ENCODE measurements at places on chromosomes 7 and 10.

DNA sequence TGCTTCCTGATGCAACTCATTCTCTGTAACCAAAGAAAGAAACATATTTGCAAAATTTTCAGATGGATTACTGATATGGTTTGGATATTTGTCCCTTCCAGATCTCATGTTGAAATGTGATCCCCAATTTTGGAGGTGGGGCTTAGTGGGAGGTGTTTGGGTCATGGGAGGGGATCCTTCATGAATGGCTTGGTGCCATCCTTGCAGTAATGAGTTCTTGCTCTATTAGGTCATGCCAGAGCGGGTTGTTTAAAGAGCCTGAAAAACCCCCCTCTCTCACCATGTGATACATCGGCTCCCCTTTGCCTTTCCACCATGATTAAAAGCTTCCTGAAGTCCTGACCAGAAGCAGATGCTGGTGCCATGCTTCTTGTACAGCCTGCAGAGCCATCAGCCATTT lies 43.8 kb upstream of the PRKG1 start:
- no peak for DNase-seq

GRCh38 chr10:74114041-74114448 lies 36.6 kb downstream of the AP3M1 start:
- DNase-seq, result no peak

- DNase-seq, result no peak
These were observed 13.6 kb downstream of the STAMBPL1 start for GRCh38 chr10:88893611-88894010.

GRCh38 chr10:78531088-78531487 lies 497.4 kb downstream of the RPS24 start:
- DNase-seq, result no peak

DNA sequence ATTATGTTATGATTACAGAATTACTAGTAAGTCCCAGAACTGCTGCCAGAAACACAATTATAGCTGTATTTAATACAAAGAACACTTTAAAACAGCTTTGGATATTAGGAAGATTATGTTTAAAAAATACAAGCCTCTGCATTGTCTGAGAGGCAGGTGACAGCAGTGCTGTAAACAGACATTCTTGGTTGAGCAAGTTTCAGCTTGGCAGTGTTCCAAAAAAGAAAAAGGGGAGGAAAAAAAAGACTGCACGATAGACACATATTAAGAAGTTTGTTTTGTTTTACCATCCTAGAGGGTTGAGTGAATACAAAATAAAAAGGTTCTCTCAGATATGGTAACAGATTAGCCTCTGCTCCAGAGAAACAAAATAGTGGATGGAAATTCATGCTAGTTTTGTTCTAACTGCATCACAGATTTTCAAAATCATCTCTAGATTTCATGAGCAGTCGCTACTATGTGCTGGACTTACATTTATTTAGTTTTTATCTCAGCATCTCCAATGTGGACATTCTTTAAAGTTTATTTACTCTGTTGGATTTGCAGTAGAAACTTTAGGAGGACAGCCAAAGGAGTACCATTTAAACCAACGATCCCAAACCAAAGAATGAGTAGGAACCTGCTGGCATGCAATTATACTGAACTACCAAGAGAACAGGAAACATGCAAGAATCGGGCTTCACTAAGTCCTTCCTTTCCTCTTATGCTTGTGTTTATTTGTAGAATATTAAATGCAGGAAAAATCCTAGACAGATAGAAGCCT lies 9.0 kb downstream of the FAM204A start:
- no peak for DNase-seq

GRCh38 chr10:117539361-117539773 lies 3.2 kb upstream of the EMX2 start:
- DNase-seq, result no peak

DNA sequence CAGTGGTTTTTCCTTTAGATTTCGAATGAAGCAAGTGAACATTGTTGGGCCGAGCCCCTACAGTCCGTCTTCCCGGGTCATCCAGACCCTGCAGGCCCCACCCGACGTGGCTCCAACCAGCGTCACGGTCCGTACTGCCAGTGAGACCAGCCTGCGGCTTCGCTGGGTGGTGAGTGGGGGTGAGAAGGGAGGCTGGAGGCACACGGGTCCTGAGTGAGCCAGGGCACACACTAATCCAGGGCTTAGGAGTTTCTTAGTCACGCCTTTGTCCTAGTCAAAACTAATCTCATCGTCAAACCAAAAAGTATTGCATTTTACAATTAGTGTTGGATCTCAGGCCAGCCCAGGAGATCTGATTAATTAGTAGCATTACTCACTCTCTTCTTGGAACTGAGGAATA lies 568.8 kb upstream of the FOXK1 start:
- DNase-seq, result no peak

DNA sequence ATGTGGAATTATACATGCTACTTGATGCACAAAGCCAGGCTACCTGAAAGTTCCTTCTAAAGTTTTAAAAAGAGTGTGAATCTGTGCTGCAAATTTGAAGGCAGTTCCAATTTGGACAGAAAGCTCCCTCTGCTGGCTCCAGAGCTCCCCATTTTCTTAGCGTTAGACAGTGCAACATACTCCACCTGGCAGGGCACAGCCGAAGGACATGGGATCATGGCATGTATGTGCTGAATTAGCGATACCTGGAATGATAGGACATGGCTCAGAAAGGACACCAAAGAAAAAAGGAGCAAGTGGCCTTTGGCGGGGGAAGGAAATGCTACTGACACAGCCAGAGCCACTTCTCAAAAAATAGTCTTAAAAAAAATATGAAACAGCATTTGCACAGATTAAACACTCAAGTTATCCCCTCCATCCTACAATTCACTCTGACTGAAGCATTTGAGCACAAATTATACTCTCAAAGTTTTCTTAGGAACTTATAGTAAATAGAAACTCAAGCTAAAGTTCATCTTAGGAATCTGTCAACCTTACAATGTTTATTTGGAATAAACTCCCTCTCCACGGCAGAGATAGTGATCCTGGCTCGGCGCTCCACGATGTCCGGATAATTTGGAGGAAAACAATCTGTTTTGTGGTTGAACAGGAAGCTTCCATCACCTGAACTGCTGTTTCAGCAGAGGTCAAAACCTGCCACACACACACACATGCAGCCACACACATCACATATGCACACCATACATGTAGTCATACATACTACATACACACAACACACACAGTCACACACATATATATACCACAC lies 80.0 kb downstream of the C7orf25 start:
- DNase-seq, result no peak

GRCh38 chr7:25407053-25407452 lies 178.8 kb upstream of the NPVF start:
- DNase-seq, result no peak

- DNase-seq, result no peak
These were observed 41.0 kb downstream of the TSPAN15 start for GRCh38 chr10:69492091-69492745.

DNA sequence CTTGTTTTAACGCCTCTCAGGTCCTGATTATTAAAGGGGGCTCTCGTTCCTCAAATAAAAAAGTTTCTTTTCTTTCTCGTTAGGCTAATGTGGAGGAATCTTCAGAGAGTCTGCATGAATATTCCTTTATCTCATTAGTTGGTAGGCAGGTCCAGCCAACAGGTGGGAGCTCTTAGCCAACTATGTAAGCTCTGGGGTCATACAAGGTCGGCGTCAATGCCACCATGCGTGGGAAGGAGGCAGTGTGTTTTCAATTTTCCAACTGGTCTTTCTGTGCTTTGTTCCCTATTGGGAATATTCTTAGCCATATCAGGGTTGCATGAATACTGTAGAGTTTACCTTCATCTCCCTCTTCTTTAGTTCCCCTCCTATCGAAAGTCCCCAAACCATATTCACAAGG lies 118.5 kb upstream of the SVIL start:
- DNase-seq, result no peak

DNA sequence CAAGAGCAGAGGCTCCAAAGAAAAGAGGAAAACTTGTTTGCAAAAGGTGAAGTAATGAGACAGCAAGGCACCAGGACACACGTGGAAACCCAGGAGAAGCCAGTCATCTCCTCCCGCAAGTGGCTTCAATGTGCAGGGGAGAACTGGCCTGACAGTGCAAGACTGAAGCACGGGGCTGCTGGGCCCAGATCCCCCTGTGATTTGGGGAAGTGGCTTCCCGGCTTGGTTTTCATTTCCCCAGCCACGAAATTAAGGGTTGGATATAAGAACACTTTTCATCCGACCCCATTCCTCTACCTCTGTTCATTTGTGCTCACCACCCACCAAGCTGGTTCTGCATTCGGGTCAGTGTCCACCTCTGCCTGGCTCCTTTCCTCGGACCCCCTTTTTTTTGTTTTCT lies 306.4 kb downstream of the FGFR2 start:
- DNase-seq, result no peak

DNA sequence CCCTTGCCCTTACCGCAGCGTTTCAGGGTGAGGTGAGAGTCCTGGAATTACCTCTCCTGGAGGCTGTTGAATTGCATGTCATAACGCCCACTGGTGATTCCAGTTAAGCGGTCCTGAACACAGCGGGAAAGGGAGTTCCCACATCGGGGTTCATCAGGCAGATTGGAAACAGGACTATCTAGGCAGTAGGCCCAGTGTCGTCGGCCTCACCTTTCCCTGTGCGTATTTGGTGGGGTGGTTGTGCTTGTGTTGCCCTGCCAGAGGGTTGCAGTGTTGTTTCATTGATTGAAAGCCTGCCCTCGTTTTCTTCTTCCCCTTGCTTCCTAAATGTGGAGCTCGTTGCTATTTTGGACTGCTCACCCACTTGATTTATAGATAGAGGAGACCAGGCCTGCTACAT lies 10.6 kb upstream of the SUN1 start:
- no peak for DNase-seq

DNA sequence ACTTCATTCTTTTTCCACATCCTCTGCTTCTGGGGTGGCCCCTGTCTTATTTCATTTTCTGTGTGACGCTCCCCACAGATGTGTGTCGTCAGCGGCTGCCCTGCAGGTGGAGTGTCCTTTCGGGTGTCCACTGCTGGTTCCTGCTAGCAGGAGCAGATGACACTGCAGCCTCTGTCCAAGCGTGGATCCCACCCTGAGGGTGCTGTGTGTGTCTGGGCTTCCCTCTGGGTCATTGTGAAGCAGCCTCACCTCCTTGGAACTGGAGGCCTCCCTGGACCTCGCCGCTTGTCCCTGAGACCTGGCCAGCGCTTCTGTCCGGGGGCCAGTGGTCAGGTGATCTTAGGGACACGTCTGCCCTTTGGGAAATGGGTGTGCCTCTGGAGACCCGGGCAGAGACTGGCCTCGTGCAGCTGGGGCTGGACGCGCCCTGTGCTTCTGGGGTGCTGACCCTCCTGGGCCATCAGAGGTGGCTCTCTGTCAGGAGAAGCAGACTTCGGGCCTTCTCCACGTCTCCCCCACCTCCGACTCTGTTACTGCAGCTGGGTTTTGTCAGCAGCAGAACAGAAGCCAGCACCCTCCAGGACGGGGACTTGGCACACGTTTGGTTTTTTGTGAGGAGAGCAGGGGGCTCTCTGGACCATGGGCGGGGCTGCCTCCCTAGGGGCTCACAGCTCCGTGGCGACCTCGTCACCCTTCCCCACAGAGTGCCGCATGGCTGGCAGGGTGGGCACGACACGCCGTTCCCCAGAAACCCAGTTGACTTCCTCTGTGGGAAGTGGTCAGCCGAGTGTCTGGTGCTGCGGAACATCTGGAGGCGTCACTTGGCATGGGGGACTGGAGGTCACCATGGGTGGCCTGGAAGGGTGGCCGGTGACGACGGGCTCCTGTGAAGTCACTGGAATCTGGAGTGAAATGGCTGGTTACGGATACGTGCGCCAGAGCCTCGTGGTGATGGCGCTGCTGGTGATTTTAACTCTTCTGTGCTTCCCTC lies 48.4 kb downstream of the INPP5A start:
- DNase-seq, result no peak

DNA sequence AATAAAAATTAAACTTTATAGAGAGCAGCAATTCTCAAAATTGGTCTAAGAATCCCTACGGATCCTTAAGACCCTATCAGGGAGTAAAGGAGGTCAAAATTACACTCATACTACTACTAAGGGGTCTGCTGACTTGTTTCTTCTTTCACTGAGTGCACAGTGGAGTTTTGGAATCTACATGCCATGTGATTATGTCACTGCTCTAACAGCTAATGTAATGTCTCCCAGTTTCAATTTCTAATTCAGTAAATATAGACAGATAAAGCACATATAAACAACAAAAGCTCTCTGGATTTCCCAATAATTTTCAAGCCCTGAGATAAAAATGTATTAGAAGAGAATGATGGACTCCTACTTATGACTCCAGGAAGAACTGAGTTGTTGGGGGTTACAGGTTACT lies 74.6 kb downstream of the WAPL start:
- no peak for DNase-seq

GRCh38 chr7:143042790-143043271 lies 9.3 kb upstream of the OR6V1 start:
- DNase-seq, result no peak

DNA sequence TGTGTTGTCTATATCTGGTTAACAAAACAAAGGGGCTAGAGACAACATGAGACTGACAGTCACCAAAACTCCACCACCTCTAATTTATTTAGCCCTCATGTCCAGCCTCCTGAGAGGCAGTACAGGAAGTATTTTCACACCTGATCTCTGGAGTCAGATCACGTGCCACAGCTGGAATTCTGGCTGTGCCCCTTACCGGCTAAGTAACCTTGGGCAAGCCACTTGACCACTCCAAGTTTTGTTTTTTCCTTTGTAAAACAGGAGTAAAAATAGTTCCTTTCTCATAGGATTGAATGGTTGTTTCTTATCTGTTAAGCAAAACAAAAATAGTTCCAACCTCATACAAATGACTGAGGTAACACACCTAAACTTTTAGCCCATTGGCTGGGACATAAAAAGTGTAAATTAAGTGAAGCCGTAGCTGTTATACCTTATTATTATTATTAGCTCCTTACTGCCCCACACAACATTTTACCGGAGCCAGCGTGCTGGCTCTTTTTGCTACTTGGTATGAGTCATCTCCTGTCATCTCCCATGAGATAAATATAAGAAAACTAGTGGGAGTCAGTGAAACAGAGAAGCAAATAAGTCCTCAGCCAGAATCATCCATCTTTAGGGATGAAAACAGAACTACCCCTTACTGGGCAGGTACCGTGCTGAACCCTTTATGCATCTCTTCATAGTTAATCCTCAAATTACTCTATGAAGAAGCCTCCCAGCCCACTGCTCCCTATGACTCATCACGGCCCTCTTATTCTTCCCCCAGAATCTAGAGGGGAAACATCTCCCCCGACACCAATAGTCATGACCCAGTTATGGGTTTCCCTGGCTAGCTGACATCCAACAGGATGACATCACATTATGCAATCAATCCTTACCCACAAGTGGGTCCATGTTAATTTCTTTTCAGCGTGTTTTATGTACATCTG lies 44.9 kb downstream of the PPP1R3C start:
- no peak for DNase-seq

DNA sequence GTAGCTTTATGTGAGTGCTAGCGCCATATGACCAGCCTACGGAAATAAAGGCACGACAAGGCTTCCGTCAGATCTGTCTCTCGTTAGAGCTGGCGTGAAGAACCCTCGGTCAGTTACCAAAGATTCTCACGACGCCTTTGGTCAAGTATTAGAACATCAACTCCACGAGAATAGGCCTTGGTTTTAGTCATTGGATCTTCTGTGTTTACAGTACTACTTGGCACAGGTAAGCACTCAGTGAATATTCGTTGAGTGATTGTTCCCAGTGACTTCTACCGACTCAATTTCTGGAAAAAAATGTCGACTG lies 316 bp downstream of the RBM48 start:
- no peak for DNase-seq
